Kidney (tissue), 22 donors: ENCODE measurements at places on chromosomes 11 and 22. TPM values are rescaled to one million over a fixed set of nuclear protein-coding genes. Genes with fewer than 3 reads are reported as not detected.
A peak's percentile ranks its signal among the peaks of the same experiment; 100 is the strongest.

The VPS37C gene
- 31.8 TPM for total RNA-seq

The GRIA4 gene
- total RNA-seq, result not detected

The ZNF280B gene
- 1.0 TPM for total RNA-seq

The RAB3IL1 gene
- total RNA-seq, result 14.6 TPM

The IRF7 gene
- total RNA-seq, result 36.7 TPM

The CFAP68 gene
- 29.5 TPM for total RNA-seq

The KRTAP5-8 gene
- total RNA-seq, result 0.35 TPM

The MRGPRX3 gene
- not detected for total RNA-seq

The KRTAP5-11 gene
- not detected for total RNA-seq

The SCGB1A1 gene
- not detected for total RNA-seq

The TNNI2 gene
- 1.3 TPM for total RNA-seq

The CCDC81 gene
- 1.1 TPM for total RNA-seq

The NECTIN1 gene
- total RNA-seq, result 13.2 TPM

The PANX2 gene
- 1.0 TPM for total RNA-seq

The BAIAP2L2 gene
- 9.7 TPM for total RNA-seq

The PHLDA2 gene
- 19.7 TPM for total RNA-seq

The VSIG10L2 gene
- not detected for total RNA-seq

GRCh38 chr22:44181033-44181911 is 547 bp downstream of the PARVG start:
- peak; percentile 78 for DNase-seq

- no peak for DNase-seq
These were observed 123.3 kb upstream of the RASSF10 start for GRCh38 chr11:12885717-12886239.

DNA sequence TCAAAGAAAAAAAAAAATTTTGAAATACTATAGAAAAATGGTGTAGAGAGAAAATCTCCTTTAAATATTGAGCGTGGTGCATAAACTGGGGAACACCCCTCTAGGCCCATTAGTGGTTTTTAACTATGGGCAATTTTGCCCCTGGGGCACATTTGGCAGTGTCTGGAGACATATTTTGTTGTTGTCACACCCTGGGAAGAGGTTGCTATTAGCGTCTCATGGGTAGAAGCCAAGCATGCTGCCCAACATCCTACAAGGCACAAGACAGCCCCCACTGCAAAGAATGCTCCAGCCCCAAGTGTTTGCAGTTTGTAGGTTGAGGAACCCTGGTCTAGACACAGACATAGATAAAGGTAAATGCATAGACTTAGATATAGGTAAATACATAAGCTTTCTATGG is 92.6 kb downstream of the KIAA1671 start:
- no peak for DNase-seq

DNA sequence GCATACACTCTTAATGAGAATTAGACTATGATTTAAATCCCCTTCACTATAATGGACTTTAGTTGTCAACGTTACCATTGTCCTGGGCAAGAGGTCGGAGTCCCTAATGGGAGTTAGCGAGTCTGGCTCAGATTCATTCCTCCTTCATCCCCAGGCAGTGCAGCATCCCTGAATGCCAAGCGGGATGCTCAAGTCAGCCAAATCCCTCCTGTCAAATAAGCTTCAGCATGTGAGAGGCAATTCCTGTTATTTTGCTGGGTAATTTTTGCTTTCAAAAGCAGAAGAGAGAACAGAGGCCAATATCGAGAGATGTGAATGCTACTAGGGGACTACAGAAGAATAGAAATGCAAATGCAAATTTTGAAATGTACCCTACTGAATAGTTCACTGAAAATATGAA is 186.2 kb downstream of the OPCML start:
- no peak for DNase-seq

DNA sequence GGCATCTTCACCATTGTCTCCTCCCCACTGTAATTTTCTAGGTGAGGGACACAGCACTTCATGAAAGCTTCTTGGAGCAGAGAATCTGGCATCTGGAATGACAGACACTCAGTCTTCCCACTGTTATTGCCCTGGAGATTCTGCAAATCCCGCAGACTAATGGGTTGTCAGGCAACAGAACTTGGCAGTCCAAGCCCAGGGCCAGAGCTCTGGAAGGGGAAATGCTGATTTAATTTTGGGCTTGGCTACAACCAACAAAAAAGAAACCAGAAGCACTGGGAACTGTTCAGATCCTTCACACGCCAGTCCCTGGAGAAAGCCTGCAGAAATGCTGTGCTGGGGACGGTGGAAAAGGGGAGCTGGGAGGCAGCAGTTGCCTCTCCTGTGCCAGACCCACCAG is 71.5 kb upstream of the BID start:
- no peak for DNase-seq

- DNase-seq, result no peak
These were observed 238.0 kb upstream of the NARS2 start for GRCh38 chr11:78812513-78813293.

DNA sequence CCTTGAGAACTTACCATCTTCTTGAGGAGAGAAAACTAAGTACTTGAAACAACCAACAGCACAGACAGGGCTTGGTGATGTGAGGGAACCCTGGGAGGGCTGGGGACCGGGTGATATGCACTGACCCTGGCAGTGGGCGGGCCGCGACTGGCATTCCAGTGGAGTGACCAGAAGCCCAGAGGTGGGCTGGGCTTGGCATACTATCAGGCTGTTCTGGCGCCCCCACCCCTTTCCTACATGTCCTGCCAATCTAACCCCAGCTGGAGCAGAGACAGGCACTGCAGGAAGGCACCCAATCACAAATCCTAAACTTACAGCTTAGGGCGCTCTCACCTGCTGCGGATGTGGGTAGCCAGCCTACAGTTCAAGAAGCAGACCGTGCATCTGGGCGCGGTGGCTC is 54.0 kb upstream of the GCAT start:
- no peak for DNase-seq

GRCh38 chr11:35006389-35007128 is 90.1 kb downstream of the PDHX start:
- DNase-seq, result no peak

- no peak for DNase-seq
These were observed 55.6 kb downstream of the BCL2L13 start for GRCh38 chr22:17694193-17694592.

DNA sequence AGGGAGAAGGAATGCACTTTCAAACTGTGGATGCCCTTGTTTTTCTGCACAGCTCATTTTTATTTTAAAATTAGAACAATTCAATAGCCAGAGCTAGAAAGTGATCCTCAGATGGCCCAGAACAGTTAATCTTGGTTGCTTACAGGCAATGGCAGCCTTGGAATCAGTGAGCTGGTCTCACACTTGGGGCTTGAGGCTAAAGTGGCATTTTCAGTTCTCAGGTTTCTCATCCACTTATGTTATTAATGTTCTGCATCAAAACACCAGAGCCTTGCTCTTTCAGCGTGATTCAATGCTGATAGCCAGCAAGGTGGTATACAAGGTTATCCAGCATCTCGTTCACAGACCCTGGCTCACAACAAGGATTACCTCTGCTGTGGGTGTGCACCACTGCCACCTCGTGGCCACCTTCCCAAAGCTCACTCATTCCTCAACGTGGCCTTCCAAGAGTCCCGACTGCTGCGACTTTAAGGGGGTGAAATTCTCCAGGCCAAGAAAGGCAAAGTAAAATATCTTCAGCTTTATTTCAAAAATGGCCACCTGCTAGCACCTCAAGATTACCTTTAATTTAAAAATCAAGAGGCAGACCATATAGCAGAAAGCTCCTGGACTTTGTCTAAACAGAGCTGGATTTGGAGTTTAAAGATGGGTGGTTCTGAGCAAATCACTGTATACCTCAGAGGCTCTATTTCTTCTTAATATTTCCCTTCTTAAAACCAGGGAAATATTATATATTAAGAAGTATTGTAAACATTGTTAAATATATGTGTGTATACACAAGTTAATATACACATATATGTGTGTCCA is 34.2 kb upstream of the FSHB start:
- DNase-seq, result peak; percentile 71

- no peak for DNase-seq
These were observed 5.3 kb downstream of the KCNE3 start for GRCh38 chr11:74462009-74462408.

GRCh38 chr11:57680552-57680874 is 12.6 kb downstream of the ZDHHC5 start:
- no peak for DNase-seq

- no peak for DNase-seq
These were observed 11.0 kb upstream of the CCDC34 start for GRCh38 chr11:27373856-27374602.

DNA sequence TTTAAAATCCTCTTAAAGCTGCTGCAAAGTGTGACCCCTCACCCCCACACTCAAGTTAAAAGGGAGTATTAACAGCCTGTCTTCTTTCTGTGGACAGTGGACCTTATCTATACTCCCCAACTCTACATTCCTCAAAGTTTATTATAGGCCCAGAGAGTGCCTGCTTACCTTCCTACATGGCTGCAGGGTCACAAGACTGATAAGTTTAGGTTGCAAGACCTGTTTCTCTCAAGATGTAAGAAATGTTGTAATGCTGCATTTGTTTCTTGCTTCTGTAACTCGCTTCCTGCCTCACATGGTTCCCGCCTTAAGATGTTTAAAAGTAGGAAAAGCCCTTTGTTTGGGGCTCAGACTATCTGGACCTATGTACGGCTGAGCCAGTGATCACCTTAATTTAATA is 10.1 kb upstream of the NXPE1 start:
- no peak for DNase-seq

DNA sequence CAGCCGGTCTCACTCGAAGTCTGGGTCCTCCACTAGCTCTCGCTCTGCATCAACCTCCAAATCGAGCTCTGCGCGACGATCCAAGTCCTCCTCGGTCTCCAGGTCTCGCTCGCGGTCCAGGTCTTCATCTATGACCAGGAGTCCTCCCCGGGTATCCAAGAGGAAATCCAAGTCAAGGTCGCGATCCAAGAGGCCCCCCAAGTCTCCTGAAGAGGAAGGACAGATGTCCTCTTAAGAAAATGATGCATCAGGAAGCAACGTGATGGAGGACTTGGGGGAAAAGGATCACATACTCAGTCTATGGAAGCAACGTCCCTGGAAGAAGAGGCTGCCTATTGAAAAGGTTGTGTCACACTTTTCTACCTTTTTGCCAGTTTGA is 1.1 kb downstream of the SRSF8 start:
- no peak for DNase-seq

DNA sequence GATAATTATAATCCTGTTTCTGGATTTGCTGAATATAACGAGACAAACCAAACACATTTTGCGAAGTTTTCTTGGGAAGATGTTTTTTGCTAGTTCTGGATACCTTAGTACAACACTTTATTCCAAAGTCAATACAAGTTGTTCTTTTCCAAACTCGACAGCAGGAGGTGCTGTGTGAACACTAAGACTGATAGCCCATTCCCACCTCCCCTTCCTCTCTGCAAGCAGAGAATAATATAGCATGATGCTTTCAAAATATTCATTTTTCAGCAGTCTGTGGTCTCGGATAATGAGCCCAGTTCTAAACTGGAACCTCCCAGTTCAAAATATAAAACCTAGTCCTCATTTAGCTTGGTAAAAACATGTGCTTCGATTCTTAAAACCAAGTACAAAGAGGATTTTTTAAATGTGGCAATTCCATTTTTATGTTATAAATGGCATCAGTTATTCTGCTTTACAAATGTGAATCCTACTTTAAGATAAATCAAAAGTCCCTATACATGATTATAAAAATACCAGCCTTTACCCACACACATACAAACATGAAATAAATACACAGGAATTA is 129.1 kb downstream of the DCDC1 start:
- peak; percentile 81 for DNase-seq

DNA sequence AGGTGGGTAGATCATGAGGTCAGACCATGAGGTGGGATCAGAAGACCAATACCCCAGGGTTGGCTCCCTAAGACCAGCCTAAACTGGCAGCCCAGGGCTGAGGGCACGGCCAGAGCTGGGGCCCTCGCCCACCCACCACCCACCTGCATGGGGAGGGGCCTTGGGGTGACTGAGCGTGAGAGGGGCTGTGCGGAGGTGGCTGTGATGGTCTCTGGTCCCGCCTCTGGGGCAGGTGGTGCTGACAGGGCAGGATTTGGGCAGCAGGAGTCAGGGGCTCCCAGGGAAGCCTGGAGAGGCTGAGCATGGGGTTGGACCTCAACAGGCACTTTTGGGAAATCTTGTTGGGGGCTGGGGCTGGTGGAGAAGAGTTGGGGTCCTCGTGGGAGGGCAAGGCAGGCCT is 39.8 kb upstream of the MUC5AC start:
- no peak for DNase-seq

DNA sequence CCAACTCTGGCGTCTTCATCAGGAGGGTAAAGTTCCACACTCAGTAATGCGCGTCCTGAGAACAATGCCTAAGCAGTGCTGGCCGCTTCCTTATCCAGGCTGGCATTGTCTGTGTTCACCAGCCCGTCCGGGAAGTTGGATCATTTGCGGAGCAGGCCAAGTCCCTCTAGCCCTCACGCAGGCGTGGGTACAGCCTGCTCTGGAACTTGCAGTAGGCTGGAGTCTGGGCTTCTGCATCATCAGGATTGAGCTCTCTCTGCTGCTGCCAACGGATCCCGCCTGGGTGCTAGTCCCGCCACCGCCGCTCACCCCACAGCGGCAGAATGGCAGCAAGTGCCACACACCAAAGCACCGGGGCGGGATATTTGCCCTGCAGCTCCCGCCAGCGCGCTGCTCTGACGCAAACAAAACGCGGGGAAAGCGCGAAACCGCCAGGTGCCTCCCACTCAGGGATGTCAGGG is 29.0 kb downstream of the GLYATL1 start:
- no peak for DNase-seq

- peak; percentile 85 for DNase-seq
These were observed 23.4 kb downstream of the KRTAP5-5 start for GRCh38 chr11:1652771-1653540.

DNA sequence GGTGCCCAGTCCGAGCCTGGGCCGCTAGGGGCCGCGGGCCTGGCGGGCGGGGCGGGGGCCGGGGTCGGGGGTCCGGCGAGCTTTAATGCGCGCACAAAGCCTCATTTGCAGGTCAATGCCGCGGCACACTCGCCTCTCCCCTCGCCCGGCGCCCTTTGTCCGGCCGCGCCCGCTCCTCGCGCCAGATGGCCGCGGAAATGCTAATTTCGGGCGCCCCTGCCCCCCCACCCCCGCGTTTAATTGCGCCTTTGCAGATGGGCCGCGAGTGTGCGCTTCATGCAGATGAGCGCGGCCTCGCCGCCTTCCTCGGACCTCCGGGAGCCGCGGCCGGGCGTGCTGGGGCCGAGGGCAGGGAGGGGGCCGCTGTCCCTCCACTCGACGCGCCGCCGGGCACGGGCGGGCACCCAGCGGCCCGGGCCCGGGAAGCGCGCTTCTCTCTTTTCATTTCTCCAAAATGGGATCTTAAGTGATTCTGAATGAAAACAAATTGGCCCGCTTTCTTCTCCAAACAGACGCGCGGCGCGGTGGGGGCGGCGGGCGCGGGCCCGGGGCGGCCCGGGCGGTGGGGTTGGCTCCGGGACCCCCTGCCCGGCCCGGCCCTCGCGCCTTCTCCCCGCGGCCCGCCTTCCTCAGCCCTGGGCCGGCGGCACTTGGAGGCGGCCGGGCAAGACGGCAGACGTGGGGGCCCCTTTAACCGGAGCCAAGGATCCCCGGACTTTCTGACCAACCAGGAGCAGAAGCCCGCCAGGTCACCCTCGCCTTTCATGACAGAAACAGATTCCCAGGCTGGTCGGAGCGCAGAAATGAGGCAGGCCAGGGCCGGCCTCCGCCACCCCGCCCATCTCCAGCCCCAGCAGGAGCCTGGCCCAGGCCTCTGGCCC is 22.9 kb downstream of the CDKN1C start:
- no peak for DNase-seq

- DNase-seq, result no peak
These were observed 101.9 kb upstream of the OLFML1 start for GRCh38 chr11:7383406-7383805.
